ENCODE measurements at places on chromosomes 4 and X.

DNA sequence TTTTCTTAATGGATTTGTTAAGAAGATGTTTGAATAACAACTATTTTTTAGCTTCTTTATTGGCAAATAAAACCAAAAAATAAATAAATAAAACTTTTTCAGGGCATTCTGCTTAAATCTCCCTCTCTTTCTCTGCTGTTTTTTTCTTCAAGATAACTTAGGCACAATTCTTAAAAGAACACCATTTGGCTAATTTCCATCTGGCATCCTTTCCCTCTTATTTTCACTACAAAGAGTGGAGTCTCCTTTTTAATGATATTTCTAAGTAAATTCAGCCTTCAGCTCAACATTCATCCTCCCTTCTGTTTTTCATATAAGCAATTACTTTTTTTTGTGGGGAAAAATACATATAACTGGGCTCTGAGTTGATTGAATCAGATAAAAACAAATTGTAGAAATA, 88.1 kb downstream of the PCDH7 start:
- no peak for DNase-seq

GRCh38 chr4:134327274-134328122, 125.9 kb upstream of the PABPC4L start:
- no peak for DNase-seq

- no peak for DNase-seq
Measured at GRCh38 chr4:61380865-61381264, 180.7 kb downstream of the ADGRL3 start.

DNA sequence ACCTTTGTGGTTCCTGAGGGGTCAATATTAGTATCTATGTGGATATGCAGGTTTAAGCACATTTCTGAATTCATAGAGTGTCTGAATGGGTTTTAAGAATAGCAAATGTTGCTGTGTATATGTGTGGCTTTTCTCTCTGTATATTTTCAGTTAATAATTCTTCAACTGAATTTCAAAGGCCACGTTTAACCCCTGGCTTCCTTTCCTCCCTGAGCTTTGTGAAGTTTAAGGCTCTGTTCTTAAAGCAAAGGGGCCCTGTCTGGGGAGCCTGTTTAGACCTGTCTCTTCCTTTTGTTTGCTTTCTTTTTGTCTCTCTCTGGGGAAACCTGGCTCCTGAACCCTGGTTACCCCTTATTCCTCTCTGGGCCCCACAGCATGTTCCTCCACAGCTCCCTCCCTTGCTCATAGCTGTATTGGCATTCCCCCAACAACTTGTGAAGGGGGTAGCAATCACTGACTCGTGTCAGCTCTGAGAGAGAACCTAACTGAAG, 139.1 kb downstream of the COL4A6 start:
- DNase-seq = peak; percentile 43

GRCh38 chrX:24242649-24243175, 71.2 kb downstream of the SUPT20HL2 start:
- DNase-seq = peak; percentile 79

- no peak for DNase-seq
Measured at GRCh38 chrX:10545882-10546281, 74.5 kb downstream of the MID1 start.

GRCh38 chr4:82200046-82200445, 173.7 kb downstream of the HNRNPD start:
- no peak for DNase-seq

GRCh38 chr4:145828802-145829485, 109.7 kb downstream of the ZNF827 start:
- no peak for DNase-seq

DNA sequence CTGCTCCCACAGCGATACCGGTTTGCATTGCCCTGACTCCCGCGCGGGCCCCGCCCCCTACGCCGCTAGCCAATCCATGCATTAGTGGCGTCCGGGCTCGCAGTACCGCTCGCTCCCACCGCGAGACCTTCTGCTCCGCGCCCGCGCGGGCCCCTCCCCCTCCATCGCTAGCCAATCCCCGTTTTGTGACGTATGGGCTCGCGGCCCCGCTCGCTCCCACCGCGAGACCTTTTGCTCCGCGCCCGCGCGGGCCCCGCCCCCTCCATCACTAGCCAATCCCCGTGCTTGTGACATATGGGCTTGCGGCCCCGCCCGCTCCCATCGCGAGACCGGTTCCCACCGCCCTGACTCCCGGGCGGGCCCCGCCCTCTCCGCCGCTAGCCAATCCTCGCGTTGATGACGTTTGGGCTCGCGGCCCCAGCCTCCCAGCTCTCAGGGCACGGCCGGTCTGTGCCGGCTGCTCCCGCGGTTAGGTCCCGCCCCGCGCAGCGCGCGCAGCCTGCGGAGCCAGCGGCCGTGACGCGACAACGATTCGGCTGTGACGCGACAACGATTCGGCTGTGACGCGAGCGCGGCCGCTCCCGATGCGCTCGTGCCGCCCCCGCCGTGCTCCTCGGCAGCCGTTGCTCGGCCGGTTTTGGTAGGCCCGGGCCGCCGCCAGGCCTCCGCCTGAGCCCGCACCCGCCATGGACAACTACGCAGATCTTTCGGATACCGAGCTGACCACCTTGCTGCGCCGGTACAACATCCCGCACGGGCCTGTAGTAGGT, at the start of gene EMD:
EMD (plus strand) TSS at position 497 of the 770 bp plus-strand sequence; CDS start at position 687, 190 bp downstream.
- DNase-seq = peak; percentile 98

Data from astrocyte of the spinal cord (primary cell).